GM12878 (cell line): ENCODE measurements at places on chromosomes 2 and 18. TPM values are rescaled to one million over a fixed set of nuclear protein-coding genes. Genes with fewer than 3 reads are reported as not detected.

The KCNJ13 gene
- not detected in 2 replicates for total RNA-seq

The VSNL1 gene
- total RNA-seq, result 0.21 TPM in 1 of 2 replicates, not detected in the other

The UGT1A5 gene
- total RNA-seq, result not detected in 2 replicates

DNA sequence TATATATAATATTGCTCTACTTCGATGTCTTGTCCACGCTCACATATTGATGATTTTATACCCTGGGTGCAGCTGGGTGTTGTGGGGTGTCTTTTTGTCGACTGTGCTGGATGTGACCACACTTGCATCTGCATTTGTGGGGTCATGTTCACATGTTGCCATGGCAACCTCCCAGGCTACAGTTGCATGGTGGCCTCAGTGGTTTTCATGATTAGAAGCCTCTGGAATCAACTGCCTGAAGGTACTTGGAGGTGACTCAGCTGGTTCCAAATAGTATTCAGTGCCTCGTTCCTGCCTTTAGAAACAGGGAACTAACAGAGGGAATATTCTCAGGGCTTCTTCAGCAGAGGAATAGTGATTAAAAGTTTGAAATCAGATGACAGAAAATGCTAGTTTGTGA, 166.3 kb upstream of the NYAP2 start:
- H3K27ac ChIP-seq, result no peak overlapping the region
- no peak overlapping the region for H3K4me3 ChIP-seq
- DNase-seq, result no peak
- H3K36me3 ChIP-seq, result no peaks in the 10 kb centered on the region

GRCh38 chr2:205216580-205216979, 465.7 kb upstream of the NRP2 start:
- H3K4me3 ChIP-seq, result no peak overlapping the region
- H3K36me3 ChIP-seq, result no peaks in the 10 kb centered on the region
- H3K4me1 ChIP-seq, result no peaks in the 10 kb centered on the region
- H3K27ac ChIP-seq, result no peak overlapping the region

GRCh38 chr2:55152475-55153412, 79.3 kb downstream of the CLHC1 start:
- no peaks in the 10 kb centered on the region for H3K27me3 ChIP-seq
- no peak overlapping the region for H3K27ac ChIP-seq
- DNase-seq, result no peak
- peaks cover 18% of the 10 kb centered on the region for H3K4me1 ChIP-seq

DNA sequence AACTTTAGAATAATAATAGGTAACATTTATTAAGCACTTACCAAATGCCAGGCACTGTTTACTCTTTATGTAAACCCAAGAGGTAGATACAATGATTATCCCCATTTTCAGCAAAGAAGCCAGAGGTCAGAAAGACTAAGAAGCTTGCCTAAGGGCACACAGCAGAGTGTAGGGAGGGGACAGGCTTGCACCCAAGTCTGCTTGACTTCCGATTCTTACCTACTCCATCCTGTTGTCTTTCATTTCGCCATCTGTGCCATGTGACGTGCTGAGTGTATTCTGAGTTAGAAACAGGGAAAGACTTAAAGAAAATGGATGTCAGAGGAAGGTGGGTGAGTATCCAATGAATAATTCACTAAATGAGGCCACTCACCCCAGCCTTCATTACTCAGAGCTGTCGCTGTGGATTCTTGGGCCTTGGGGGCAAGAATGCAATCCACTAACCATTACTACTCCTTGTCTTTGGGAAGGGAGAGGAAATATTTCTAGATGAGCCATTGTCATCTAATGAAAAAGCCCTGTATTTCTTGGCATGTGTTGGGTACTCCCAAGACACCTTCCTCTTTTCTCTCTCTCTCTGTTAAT, 76.4 kb upstream of the BCL11A start:
- no peaks in the 10 kb centered on the region for H3K4me1 ChIP-seq
- no peak overlapping the region for H3K27ac ChIP-seq
- no peak overlapping the region for H3K4me3 ChIP-seq
- no peak for DNase-seq
- no peaks in the 10 kb centered on the region; the same call in 1 of the 2 replicates for H3K27me3 ChIP-seq

GRCh38 chr2:140698636-140699035, 1432.2 kb downstream of the LRP1B start:
- no peaks in the 10 kb centered on the region for H3K27me3 ChIP-seq
- H3K27ac ChIP-seq, result no peak overlapping the region
- no peaks in the 10 kb centered on the region for H3K4me1 ChIP-seq
- H3K4me3 ChIP-seq, result no peak overlapping the region
- DNase-seq, result no peak
- no peaks in the 10 kb centered on the region for H3K36me3 ChIP-seq

DNA sequence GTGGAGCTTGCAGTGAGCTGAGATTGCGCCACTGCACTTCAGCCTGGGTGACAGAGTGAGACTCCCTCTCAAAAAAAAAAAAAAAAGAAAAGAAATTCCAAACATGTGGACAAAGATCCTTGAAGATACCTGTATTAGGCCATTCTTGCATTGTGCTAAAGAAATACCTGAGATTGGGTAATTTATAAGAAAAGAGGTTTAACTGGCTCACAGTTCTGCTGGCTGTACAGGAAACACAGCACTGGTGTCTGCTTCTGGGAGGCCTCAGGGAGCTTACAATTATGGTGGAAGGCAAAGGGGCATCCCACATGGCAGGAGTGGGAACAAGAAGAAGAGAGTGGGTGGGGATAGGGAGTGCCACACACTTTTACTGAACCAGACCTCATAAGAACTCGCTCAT, 140.1 kb downstream of the SS18 start:
- no peak overlapping the region for H3K27ac ChIP-seq
- no peak for DNase-seq
- no peaks in the 10 kb centered on the region for H3K27me3 ChIP-seq
- H3K4me1 ChIP-seq, result peaks cover 4% of the 10 kb centered on the region; the same call in 1 of the 2 replicates

DNA sequence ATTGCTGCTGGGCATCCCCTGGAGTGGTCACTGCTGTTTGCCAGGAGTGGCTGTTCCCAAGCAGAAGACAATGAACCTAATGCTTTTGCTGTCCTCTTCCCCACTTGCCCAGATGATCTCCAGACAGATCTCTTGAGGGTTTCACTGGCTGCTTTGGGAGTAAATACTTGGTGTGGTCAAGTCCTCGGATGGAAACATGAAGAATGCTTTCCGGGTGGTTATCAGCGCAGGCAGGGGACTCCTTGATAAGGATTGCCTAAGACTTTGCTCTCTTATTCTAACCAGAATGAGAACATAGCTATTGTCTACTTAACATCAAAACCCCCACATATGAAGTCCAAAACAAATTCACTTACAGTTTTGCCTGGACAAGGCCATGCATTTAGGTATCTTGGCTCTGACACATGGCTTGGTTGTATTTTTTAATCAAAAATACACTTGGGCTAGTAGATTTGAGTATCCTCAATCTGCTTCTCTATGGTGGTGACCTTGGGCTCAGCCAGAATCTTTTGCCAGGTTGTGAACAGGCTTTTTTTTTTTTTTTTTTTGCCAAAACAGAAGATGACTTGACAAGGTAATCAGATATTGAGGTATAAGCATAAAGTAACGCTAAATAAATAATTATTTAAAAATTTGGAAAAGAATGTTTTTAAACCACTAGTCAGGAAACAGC, 34.8 kb upstream of the MYO3B start:
- no peak for DNase-seq
- no peak overlapping the region for H3K27ac ChIP-seq
- H3K4me1 ChIP-seq, result peaks cover 42% of the 10 kb centered on the region
- no peak overlapping the region for H3K4me3 ChIP-seq
- H3K27me3 ChIP-seq, result no peaks in the 10 kb centered on the region
- H3K36me3 ChIP-seq, result no peaks in the 10 kb centered on the region

DNA sequence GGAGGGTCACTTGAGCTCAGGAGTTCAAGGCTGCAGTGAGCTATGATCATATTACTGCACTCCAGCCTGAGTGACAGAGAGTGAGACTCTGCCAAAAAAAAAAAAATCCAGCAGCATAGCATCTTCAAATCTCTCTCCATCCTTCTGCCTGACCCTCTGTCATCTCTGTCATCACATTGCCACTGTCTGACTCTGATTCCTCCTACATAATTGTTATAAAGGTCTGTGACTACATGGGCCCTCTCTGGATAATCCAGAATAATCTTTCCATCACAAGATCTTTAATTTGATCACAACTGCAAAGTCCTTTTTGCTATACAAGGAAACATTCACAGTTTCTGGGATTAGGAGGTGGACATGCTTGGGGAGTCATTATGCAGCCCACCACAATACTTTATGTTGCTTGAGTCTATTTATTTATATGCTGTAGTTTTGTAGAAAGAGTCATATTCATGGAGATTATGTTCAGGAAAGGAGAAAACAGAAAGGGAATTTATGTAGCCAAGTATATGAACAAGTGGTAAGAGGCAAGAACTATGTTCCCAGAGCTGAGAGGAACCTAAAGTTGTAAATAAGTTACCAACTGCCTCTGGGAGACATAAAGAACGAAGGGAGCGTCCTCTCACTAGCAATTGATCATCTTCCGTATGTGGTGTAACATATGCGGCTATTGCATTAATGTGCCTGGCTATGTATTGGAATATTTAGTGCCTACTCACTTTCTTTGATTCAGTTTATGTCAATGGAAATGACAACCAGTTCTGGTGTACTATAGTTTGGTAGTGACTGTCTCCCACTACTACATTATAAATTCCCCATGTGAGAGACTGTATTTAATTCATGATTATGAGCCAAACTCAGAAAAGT, 21.5 kb downstream of the RND3 start:
- H3K36me3 ChIP-seq, result no peaks in the 10 kb centered on the region
- H3K4me3 ChIP-seq, result no peak overlapping the region
- no peaks in the 10 kb centered on the region; the same call in 1 of the 2 replicates for H3K27me3 ChIP-seq
- no peak for DNase-seq
- no peak overlapping the region for H3K27ac ChIP-seq
